ENCODE measurements at places on chromosomes 11 and 22.

DNA sequence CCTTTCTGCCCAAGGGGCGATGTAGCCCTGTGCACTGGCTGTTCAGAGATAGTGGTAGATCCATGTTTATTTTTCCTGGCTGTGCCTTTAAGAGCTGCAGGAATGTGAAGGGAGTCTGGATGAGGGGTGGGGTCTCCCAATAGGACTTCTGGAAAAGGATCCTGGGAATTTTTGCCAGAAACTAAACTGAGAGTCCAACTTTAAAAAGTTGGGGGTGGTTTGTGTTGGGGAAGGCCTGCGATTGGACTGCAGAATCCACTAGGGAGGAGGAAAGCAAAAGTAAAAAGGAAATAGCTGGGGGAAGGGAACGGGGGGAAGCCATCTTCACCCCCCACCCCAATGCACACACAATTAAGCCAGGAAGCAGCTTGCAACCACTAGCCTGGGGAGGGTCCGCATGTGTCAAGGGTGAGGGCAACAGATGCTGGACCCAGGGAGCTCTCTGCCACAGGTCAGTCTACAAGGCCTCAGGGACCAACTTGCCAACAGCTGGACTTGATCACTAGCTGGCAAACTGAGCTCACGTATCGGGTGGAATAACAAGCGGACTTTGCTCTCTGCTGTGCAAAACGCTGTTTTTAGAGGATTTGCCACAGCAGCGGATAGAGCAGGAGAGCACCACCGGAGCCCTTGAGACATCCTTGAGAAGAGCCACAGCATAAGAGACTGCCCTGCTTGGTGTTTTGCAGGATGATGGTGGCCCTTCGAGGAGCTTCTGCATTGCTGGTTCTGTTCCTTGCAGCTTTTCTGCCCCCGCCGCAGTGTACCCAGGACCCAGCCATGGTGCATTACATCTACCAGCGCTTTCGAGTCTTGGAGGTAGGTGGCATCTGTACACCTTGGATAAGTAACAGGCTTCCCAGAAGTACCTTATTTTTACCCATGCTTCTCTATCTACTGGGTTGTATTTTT, at the start of gene OLFML1:
Gene OLFML1 (plus strand): TSS at position 321 of the 912 bp plus-strand sequence. CDS start 370 bp downstream, at position 691.
- no peak for DNase-seq

GRCh38 chr11:33622186-33622585, 78.4 kb downstream of the C11orf91 start:
- no peak for DNase-seq

DNA sequence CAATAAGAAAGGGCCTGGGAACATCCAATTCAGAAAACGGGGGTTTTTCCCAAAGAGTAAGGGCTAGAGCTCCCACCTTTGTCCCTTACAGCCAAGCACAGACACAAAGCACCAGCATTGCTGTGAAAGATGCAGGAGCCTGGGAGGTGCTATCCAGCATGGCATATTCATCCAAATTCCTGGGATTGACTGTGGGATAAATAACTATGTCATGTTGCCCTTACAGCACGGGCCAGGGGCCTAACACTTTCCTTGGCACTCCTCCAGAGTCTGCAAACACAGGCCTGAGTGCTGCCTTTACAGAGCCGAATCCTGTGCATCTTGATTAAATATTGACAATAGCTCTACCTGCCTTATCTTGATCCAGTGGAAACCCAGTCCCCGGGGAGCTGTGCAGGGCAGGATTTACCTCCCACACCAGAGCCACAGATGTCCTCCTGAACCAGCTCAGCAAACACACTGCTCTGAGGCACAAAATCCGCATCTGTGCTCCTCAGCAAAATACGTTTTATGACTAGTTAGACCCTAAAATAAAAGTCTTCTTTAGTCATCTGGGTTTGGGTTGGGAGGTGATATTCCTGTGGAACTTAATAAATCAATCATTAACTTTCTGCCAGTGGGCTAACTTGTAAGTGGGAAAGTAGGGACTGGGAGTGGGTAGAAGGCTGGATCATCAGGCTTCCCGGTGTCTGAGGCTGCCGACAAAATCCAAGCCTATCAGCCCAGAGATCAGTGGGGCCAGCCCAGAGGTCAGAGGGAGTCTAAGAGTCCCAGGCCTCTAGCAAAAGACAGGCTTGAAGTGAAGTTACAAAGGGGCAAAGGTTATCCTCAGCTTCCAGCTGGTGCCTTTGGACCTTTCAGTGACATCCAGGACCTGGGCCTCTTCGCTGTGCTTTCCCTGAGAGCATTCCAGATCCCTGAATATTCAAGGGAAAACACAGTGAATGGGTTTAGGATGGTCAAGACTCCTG, 36.5 kb downstream of the POU2AF3 start:
- DNase-seq, result no peak

DNA sequence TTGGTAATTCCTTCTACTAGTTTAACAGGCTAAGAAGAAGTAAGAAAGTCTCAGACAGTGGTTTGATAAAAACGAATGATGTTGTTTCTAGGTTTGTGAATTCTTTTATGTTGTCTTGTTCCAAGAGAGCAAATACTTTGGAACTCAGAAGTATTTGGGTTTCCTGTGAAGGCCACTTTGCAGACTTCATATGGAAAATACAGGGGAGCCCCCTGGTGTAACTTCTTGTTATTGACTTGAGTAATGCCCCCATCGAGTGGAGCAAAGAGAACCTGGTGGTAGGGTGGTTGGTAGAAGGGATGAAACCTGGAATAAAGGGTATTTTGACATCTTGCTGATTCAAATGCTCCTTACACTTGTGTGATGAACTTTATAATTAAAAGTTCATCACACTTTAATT, 40.0 kb upstream of the PTH start:
- no peak for DNase-seq

GRCh38 chr11:43223026-43223425, 88.8 kb upstream of the API5 start:
- no peak for DNase-seq

DNA sequence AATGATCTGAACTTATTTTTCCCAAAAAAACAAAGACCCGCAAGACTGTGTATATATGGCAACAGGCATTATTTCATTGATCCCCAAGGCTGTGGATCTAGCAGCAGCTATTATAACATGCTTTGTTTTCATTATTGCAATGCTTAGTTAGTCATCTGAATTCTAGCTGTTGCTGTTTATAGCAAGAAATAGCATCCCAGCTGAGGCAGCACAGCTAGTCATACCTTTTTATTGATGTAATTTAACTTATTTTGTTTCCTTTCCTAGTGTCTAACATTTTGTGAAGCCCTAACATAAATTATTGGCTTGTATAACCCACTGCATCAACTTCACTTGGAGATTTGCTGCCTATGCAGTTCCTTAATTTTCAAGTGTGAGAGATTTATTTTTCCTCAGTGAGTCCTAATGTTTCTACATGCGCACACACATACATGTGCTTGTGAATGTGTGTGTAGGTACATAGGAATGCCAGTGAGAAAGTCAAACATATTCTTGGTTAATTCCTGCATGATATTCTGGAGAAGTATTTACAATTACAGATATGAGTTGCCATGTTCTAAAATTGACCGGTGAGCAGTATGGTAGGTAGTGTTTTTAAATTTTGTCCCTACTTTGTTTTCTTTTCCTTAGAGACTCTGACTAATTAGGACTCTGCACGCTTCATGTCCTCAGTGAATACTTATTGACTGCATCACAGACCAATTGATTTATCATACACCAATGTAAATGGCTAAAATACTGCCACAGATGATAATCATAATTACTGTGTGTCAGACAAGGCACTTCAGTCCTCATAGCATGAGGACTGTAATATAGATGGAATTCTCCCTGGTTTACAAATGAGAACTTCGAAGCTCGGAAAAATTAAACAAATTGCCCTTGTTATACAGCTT, 119.3 kb downstream of the WNT11 start:
- DNase-seq, result no peak

GRCh38 chr11:19767627-19768151, 55.1 kb downstream of the NAV2 start:
- DNase-seq, result no peak

DNA sequence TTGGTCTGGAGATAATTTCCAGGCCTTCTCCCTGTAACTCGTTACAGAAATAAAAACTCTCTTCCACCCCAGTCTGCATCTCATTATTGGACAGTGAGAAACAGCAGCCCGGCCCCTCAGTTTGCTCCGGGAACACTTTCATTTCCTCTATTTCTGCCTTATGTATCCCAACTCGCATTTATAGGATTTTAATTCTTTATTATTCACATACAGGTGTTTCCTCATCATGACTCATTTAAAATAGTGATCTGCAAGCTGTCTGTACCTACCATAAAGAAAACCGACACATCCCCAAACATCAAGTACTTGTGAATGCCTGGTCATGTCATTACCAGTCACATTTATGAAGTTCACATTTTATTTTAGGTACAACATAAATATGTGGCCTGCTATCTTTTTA, 42.8 kb downstream of the PIWIL3 start:
- DNase-seq, result no peak

GRCh38 chr22:46482056-46482675, 55.3 kb downstream of the CELSR1 start:
- no peak for DNase-seq

DNA sequence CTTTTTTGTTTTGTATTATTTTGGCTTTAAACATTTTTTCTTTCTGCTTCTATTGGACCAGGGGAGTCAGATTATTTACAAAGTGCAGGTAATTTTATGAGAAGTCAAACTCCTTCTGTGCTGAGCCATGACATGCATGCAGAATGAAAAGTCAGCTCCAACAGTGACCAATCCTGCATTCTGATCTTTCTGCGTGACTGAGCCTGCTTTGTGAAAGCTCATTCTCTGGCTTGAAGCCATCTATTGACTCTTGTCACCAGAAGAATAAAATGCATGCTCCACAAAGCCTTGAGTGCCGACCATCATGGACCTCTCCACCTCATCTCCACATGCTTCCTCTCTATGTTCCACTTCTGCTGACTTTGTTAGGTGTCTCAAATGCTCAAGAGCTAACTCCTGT, 50.2 kb downstream of the MIAT start:
- no peak for DNase-seq

- DNase-seq, result no peak
These were observed 11.9 kb downstream of the CHRM1 start for GRCh38 chr11:62909107-62909894.

DNA sequence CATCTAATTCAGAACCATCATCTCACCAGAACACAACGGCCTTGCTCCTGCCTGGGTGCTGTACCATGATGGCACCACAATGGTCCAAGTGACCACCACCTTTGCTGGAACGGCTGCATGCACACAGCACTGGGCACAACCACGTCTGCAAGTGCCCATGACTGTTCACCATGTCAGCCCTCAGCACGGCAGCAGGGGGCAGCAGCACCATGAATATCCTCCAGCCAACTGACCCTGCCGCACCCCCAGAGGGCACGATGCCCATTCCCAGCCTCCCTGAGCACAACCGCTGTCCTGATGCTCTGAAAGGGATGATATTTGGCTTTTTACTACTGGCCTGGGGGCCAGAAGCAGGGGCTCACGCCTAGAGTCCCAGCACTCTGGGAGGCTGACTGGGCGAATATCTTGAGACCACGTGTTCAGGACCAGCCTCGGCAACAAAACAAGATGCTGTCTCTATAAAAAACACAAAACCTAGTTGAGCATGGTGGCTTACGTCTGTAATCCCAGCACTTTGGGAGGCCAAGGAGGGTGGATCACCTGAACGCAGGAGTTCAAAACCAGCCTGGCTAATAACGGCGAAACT, 25.7 kb downstream of the DRD4 start:
- DNase-seq, result no peak

GRCh38 chr11:224424-224823, 11.7 kb downstream of the SIRT3 start:
- DNase-seq, result no peak
